ENCODE measurements at places on chromosomes 3 and 15.

DNA sequence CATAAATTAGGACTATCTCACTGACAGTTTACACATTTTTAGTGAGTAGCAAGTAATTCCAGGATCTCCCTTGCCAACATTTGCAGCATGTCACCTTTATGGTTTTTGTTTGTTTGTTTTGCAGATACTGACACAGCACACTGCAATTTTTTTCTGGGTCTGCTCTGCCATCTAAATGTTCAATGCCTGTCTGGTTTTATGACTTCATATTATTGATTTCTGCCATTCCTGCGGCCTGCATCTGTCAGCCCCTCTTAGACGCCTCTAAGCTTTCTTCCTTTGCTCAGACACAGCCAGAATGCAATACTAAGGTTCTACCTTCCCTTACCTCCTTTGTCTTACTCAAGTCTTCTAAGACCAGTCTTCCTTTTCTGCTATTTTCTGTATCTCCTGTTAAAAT, 321.2 kb upstream of the AZI2 start:
- DNase-seq, result no peak

DNA sequence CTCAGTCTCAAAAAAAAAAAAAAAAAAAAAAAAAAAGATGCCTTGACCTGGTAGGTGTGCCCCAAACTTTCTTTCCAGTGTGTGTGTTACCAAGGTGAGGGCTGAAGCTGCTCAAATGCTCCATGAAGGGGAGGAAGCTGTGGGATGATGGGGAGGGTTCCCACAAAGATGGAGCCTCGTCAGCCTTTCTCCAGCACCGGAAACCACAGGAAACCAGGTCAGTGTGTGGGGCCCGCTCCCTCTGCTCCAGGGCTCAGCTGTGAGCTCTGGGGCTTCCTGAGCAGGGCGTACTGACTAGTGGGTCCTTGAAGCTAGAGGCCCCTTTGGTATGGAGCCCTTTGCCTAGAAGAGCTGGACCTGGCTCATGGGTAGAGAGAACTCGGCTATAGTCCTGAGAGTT, 681 bp upstream of the IL17RE start:
- DNase-seq, result no peak

DNA sequence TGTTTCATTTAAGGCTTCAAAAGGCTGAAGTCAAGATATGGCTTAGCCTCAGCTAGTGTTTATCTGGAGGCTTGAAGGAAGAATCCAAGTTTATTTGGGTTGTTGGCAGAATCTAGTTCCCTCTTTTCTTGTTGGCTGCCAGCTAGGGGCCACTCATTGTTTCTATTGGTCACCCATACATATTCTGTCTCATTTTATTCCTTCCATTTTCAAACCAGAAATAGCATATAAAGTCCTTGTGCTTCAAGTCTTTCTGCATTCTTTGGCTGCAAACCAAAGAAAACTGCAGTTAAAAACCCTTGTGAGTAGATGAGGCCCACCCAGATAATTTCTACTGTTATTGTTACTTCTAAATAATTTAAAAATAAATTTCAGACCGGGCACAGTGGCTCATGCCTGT, 301.7 kb downstream of the OXSM start:
- no peak for DNase-seq

DNA sequence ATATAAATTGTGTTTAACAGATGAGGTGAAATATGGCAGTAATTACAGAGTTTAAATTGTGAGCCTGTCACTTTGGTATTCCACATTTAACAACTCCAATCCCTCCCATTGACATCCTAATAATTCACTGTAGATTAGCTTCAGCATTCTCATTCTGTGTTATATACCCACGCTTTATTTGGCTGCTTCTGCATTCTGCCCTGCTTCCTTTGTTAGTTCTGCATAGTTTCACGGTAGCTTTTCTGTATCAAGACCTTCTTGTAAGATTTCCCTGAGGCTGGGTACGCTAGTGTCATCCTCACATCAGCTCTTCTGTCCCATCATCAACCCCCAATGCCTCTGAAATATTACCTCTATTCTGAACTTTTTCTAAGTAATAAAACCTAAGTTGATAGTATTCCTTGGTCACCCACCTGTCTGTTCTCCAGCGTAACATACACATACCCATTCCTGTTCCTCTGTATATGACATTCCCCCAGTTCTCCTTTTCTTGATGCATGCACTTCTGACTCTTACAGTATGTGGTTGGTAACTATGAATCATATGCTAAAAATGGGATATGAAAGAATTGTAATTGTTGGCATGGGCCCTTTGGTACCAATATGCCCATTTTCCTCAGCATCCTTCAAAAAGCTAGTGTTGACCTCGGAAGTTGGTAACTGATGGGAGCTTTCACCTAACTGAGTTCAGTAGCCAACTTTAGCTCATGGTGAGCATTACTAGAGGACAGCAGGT, 171.2 kb downstream of the KLHL25 start:
- no peak for DNase-seq

- no peak for DNase-seq
Observed at GRCh38 chr15:74378848-74379247, 11.4 kb upstream of the CYP11A1 start.

DNA sequence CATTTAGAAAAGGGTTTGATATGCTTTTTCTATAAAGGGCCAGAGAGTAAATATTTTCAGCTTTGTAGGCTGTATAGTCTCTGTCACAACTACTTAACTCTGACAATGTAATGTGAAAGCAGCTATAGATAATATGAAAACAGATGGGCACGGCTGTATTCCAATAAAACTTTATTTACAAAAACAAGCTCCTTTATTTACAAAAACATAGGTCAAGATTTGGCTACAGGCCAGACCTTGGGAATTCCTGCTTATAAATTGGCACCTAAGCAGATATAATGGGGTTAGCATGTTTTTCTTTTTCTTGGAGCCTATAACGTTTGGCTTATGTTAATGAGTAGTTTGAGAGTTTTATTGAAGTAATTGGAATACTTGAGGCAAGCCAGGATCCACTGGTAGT, 119.4 kb upstream of the CGNL1 start:
- no peak for DNase-seq

DNA sequence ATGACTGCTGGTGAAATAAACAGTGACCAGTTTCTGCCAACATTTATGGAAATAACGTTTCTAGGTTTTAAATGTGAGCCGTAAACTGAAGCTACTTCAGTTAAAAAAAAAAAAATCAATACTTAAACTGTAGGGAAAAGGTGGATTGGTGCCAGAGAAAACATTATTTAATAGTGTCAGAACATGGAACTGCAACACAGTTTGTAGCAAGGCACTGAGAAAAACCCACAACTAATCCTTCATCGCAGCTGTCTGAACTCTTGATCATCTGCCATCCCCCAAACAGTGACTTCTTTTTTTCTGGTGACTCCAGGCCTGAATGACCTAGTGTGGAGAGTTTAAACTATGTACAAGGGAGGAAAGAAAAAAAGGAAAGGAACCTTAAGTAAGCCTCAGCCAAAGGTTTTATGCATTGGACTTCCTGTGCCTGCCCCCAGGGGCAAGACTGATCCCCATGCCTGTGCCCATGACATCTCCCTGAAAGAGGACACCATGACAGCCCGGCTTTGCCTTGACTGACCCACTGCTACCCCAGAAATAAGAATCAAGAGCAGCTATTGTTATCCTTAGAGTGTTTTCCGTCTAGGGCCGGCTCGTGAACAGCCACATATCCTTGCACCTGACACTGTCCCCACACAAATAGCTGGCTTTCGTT, 33.1 kb downstream of the CRTAP start:
- peak; percentile 79 for DNase-seq

GRCh38 chr3:59149166-59149565, 99.3 kb upstream of the CFAP20DC start:
- DNase-seq, result no peak

GRCh38 chr15:49438962-49439631, 16.1 kb downstream of the FGF7 start:
- DNase-seq, result no peak

DNA sequence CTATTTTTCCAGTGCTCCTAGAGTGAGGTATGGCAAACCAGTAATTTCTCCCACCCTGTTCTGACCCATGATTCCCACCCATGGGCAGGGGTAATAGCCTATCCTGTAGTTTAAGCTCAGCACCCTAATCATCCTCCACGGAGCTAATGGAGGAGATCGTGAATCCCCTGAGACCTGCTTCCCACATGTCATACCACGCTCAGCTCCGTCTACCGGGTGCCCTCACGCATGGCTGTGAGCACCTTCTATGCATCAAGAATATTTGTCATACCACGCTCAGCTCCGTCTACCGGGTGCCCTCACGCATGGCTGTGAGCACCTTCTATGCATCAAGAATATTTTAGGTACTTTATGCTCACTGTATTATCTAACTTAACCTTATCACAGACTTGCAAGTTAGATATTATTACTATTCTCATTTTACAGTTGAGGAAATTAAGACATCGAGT, 104.7 kb upstream of the PFN2 start:
- DNase-seq, result no peak

GRCh38 chr3:39479701-39480414, 12.4 kb downstream of the MOBP start:
- DNase-seq, result no peak

DNA sequence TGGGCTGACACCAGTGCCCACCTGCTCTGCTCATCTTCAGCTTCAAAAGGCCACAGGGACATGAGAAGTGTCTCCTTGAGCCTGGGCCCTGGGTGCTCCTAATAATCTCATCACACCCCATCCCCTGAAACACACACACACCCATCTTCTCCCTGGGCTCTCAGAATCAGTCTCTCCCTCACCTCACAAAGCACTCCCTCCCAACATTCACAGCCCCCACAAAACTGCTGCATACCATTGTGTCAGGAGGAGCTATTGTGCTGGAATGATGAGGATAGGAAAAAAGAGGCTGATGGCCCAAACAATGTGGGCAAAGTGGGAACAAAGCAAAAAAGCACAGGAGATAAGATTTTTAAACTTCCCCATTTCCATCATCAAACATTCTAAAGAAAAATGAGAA, 16.8 kb downstream of the FOXP1 start:
- DNase-seq, result no peak

DNA sequence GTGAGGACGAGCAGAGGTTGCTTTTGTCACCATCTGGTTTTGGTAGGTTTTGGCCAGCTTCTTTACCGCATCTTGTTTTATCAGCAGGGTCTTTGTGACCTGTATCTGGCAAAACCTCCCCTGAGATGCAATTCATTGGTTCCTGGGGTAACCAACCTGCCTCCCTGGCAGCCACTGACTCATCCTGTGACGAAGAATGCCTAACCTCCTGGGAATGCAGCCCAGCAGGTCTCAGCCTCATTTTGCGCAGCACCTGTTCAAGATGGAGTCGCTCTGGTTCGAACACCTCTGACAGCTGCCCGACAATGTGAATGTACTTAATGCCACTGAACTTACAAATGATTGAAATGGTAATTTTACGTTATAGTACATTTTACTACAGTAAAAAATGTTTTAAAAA, 6.8 kb upstream of the ADAMTS17 start:
- no peak for DNase-seq

DNA sequence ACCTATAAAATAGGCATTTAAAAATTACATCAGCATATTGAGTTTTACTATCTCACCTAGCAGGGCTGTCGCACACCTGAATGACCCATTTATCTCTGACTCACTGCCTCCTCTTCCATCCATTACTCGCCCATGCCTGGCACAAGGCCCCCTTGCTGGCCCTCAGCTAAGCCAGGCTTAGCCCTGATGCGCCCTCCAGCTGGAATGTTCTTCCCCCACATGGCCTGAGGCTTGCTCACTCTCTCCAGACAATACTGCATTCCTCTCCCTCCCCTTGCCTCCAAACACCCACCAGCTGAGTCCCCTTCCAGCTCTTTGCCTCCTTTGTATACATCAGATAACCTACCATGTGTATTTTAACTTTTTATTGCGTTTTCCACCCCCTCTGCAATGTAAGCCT, 7.2 kb downstream of the SH3BP5 start:
- no peak for DNase-seq

GRCh38 chr3:46386205-46386604, 15.5 kb downstream of the CCR5 start:
- DNase-seq, result peak; percentile 40

DNA sequence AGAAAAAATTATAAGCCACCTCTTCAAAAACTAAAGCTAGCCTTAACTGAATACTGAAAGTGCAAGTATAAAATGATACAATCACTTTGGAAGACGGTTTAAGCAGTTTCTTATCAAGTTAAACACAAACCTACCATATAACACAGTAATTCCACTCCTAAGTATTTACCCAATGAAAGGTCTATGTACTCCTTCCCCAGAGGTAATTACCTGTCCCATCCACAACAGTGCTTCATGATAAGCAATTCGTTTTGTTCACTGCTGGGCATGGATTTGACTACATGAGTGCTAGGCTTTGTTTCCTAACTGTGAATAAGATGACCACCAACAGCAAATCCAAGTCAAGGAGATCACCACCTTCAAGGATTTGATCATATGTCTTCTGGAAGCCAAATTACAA, 4.3 kb downstream of the COX5A start:
- no peak for DNase-seq

DNA sequence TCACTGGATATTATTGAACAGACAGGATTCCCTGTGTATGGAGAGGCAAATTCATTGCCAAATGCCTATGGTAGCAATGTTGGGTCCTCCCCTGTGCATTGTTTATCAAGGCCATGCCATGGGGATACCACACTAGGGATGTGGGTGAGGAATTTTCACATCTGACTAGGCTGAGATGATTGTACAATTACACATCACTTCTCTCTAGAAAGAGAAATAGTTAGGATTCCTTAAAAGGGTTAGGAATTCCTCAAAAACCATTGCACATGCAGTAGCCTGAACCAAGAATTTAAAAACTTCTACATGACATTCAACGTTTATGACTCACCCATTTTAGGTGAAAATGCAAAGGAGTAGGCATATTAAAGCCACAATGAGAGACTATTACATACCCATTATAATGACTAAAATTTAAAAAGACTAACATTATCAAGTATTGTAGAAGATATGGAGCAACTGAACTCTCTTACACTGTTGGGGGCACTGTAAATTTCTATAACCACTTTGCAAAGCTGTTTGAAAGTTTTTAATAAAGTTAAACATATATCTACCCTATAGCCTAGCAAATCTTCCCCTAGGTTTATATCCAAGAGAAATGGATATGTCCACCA, 175.9 kb downstream of the THRB start:
- no peak for DNase-seq

- no peak for DNase-seq
Observed at GRCh38 chr15:82871832-82872484, 62.5 kb downstream of the WHAMM start.

GRCh38 chr15:55496716-55497115, 11.3 kb downstream of the DNAAF4 start:
- DNase-seq, result no peak

DNA sequence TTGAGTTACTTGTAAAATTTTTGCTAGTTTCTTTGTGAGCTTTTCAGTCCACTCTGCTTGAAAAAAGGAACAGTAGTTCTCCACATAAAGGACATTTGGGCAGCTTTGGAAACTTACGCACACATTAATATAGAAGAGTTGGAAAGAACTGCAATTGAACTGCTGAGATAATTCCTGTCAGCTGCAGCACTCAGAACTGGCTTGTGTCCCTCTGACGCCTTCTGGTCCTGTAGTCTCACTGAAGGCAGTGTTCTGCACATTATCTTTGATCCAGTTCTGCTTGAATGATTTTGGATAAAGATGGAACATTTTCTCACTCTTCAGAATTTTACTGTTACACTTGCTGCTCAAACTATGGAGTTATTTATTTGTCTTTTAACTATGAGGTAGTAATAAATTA, 901.9 kb downstream of the OTOL1 start:
- no peak for DNase-seq

GRCh38 chr15:35399901-35400300, 146.1 kb downstream of the DPH6 start:
- no peak for DNase-seq
